ENCODE measurements at places on chromosomes 5 and 9.

GRCh38 chr9:16515207-16515606 is 355.3 kb downstream of the BNC2 start:
- no peak for DNase-seq

GRCh38 chr9:101791938-101792337 is 53.5 kb upstream of the GRIN3A start:
- no peak for DNase-seq

GRCh38 chr5:116394186-116394867 is 180.3 kb downstream of the SEMA6A start:
- peak; percentile 47 for DNase-seq

- DNase-seq, result no peak
These were observed 320.1 kb downstream of the AGTPBP1 start for GRCh38 chr9:85421641-85422040.

DNA sequence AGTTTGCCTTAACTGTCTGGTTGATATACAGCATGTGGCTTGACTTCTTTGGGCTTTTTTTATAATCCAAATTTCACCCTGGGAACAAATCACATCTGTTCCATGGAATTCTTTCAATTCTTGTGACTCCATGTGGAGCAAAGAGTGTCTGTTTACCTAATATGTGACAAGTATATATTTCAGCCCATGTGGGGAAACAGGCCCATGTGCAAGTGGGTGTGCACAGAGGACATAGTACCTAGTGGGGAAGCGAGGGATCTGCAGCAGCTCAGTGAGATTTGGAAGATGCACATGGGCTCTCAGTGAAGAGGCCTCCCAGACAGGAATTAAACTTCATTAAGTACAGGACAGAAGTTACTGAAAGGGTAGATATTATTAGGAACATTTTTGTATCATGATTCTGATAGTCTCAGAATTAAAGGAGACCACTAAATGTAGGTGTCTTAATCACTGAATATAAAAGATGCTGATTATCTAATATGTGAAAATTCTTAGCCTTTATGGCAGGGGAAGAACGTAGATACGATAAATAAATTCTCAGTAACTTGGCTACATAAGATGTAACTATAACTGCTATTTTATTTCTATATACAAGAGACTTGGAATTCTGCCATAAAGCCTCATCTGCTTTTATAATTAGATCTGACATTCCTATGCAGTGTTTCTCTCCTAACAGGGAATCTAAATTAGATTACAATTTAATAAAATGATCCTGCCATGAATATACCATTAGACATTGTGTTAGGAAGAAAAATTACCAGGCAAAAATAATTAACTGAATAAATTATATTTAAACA is 181.2 kb downstream of the SLC12A2 start:
- DNase-seq, result no peak

GRCh38 chr5:172223901-172224873 is 30.2 kb downstream of the EFCAB9 start:
- DNase-seq, result no peak

GRCh38 chr5:72510610-72511181 is 3.5 kb upstream of the ZNF366 start:
- DNase-seq, result peak; percentile 91

DNA sequence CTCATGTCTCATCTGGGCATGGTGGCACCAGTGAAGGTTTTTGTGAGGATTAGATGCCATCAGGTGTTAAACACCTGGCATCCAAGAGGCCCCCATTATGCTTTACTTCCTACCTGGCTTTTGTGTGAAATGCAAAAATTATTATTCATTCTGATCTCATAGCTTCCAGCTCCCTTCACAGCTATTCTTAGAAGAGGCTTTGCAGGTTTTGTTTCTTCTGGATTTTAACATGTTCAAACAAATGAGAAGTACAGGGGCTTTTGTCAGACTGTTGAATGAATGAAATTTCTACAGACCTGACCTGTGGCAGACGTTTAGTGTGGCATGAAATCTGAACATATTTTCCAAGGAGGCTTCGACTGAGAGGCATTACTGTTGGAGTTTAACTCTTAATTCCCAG is 14.3 kb upstream of the CORO2A start:
- DNase-seq, result no peak

DNA sequence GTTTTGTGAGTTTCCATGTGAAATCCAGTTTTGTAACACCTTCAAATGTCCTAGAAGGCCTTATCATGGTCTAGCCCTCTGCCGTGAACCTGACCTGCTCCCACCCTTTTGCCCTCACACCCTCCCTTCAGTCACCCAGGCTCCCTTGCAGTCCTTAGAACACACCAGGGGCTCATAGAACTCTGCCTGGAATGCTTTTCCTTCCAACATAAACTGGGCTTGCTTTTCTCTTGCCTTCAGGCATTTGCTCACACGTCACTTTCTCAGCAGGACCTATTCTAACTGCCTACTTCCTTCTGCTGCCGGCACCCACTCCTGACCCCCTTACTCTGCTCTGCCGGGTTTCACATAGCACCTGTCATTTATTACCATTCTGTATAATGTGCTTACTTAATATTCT is 111.9 kb downstream of the PDE8B start:
- no peak for DNase-seq

DNA sequence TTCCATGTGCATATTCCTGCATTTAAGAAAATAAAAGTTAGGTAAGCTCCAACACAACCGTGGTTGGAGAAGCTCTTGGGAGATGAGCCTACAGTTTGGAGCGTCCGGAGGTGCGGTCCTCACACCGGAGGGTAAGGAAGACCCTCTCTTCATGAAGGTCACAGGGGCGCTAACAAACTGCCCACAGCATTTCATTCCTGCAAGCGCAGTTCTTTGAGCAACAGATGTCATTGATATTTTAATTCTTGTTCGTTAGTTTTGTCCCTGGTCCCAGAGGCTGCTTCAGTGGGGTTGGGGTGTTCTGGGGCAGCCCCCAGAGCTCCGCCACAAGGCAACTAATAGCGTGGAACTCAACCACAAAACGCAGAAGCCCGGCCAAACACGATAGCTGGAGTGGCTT is 376.2 kb downstream of the IRX2 start:
- no peak for DNase-seq

DNA sequence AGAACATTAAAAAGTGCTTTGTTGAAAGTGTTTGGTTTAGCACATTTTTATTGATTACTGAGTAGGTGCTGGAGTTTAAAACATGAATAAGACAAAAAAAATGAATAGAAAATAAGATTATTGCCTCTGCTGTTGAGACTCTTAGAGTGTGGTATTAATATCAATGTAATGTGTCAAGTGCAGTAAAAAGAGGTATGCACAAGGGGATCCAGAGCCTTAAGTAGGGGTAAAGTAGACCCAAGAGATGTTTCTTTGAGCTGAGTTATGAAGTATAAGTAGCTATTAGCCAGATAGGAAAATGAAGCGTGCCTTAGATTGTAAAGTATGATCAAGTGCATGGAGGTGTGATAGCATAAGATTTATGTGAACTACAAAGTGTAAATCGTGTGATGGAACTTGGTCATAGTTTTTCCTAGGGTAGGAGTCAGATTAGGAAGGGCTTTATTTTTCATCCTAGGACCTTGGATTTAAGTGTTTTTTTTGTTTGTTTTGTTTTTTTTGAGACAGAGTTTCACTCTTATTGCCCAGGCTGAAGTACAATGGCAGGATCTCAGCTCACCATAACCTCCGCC is 45.2 kb downstream of the NSD1 start:
- DNase-seq, result no peak

- peak; percentile 33 for DNase-seq
These were observed 16.5 kb downstream of the CSF2 start for GRCh38 chr5:132090107-132090506.

- DNase-seq, result peak; percentile 44
These were observed 176.0 kb downstream of the HMHB1 start for GRCh38 chr5:143987751-143988560.

- no peak for DNase-seq
These were observed 141.9 kb downstream of the SLC12A2 start for GRCh38 chr5:128225245-128226030.

DNA sequence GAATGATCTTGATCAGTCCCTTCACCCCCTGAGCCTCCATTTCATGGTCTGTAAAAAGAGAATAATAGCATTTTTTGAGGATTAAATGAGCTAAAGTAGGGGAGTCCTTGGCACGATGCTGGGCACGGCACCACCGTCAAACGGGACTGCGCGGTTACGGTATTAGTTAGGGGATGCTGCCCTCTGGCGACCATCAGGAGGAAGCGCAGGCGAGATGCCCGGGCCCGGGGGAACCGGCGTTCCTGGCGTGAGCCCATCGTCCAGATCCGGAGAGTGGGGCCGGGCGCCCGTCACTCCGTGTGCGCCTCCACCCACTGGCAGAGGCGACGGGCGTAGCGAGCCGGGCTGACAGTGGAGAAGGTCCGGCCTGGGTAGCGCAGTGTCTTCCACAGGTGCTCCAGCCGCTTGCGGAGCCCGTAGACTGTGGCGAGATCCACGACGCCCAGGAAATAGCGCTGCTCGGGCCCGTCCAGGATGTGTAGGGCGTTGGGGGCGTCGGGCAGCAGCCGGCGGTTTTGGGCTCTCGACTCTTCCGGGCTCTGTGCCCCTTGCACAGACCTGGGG is 4.8 kb upstream of the ST6GALNAC4 start:
- peak; percentile 17 for DNase-seq

GRCh38 chr5:60196385-60197113 is 303.0 kb upstream of the PDE4D start:
- peak; percentile 85 for DNase-seq

DNA sequence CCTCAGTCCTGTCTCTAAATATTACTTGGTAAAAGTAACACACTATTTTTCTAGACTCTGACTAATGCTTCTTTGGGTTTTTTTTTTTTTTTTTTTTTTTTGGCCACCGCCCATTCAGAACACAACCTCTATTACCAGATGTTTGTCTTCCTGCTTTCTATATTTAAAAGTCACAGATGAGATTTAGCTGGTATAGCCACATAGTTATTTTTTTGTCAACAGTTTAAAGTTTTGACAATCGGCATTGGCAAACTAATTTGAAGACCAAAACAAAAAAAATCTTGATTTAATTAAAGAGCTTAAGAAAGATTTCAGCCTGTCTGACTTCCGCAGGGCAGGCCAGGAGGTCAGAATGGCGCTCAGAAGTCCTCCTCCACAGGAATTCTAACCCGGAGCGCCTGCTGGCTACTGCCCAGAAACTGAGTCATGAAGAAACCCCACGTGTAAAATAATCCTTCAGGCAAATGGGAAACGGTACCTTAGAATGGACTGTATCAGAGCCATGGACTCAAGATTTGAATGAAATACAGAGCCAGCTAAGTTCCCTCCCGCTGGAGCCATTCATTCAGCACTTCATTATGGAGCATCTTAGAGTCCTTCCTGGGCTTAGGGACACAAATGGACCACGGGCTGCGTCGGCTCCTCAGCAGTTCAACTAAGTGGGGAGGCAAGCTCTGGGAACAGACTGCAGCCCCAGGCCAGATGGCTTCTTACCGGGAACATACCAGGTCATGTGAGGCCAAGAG is 55.6 kb downstream of the PTPDC1 start:
- DNase-seq, result no peak

- no peak for DNase-seq
These were observed 3.5 kb upstream of the KCNN2 start for GRCh38 chr5:114358329-114358728.

DNA sequence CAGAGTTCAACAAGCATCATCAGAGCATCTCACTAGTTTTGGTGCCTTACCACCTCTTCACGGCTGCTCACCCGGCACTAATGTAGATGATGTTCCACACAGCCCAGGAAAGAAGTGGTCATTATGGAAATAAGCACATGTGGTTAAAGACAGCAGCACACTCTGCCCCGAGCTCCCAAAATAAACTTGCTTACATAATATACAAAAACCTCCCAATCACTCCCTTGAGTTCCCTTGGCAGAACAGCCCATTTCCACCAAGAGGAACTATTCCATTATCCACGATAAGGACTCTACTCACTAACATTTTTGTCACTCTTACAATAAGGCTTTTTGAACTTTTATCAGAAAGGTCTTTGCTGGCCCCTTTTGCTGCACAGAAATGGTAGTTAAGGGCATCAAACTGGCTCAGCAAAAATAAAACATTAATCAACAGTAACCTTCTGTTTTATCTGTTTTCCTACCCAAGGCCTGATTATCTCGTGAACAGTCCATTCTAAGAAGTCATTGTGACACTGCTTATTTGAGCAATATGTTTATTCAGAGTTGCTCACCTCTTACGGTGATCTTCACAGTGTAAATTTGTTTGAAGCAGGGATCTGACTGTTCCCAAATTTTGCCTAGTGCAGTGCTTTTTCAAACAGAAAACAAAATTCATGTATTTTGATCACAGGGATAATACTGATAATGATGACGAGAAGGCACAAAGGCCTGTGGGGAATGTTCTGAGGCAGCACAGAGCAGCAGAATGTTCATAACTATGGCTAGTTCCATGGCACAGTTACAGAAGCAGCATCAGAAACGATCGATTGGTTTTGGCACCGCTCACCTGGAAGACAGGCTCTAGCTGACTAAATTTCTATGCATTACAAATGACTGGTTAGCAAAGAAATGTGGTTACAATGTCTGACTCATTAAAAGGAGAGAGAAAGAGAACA is 399.8 kb upstream of the PIK3R1 start:
- DNase-seq, result peak; percentile 74

GRCh38 chr9:69605406-69605805 is 66.8 kb downstream of the APBA1 start:
- no peak for DNase-seq

DNA sequence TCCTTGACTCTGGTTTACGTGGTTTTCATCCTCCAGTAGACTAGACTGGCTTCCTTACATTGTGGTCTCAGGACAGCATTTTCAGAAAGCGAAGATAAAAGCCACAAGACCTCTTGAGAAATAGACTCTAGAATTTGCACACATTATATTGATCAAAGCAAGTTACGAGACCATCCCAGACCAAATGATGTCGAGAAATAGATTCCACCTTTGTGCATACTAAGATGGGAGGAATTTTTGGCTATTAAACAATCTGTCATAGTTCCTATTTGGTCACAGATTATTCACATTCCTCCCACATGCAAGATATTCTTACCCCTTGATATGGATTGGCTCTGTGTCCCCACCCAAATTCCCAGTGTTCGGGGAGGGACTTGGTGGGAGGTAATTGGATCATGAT is 65.6 kb downstream of the TEX10 start:
- DNase-seq, result peak; percentile 70

DNA sequence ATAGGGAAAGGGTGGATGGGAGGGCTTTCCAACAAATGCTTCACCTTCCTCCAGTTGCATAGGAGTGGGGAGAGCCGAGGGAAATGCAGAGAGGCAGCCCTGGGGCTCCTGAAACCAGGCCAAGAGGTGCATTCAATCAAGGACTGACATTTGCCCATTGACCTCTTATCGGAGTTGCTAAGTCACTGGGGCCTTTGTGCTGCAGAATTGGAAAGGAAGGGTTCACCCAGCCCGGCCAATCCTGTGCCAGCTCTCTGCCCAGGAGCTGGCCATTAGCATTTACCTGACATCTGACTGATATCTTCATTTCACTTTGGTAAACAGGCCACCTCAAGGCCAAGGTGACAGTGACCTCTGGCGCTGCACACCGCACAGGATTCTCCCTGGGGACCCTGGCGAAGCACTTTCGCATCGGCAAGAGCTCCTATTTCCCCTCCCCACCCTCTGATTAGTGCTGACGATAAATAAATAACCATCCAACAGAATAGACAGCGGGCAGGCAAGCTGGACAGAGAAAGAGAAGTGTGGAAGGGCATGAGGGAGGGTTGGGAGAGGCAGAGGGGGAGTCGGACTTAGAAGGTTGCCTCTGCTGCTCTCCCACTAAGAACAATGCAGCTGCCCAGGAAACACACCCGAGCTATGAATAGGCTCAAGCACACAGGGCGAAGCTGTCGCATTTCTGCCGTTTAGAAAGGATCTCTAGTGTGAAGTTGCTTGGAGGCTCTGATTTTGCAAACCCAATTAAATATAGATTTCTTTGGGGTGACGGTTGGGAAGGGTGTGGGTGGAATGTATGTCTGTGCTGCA is 57.0 kb upstream of the BOD1 start:
- DNase-seq, result no peak
